ENCODE measurements at places on chromosomes 2 and 18.

GRCh38 chr2:240733803-240734495, 42.3 kb downstream of the AQP12A start:
- H3K4me3 ChIP-seq = no peak overlapping the region
- H3K36me3 ChIP-seq = no peaks in the 10 kb centered on the region
- H3K4me1 ChIP-seq = no peaks in the 10 kb centered on the region
- H3K27me3 ChIP-seq = peaks cover 10% of the 10 kb centered on the region
- DNase-seq = no peak
- H3K27ac ChIP-seq = no peak overlapping the region

- no peaks in the 10 kb centered on the region for H3K27me3 ChIP-seq
- no peak for DNase-seq
- no peaks in the 10 kb centered on the region for H3K36me3 ChIP-seq
- no peak overlapping the region for H3K27ac ChIP-seq
- H3K4me1 ChIP-seq = peaks cover 11% of the 10 kb centered on the region
These were observed 76.4 kb downstream of the DGKD start for GRCh38 chr2:233430651-233431050.

- no peaks in the 10 kb centered on the region for H3K4me1 ChIP-seq
- H3K27ac ChIP-seq = no peak overlapping the region
- peaks cover 17% of the 10 kb centered on the region for H3K27me3 ChIP-seq
- DNase-seq = no peak
These were observed 201.7 kb downstream of the NRP2 start for GRCh38 chr2:205883965-205884364.

DNA sequence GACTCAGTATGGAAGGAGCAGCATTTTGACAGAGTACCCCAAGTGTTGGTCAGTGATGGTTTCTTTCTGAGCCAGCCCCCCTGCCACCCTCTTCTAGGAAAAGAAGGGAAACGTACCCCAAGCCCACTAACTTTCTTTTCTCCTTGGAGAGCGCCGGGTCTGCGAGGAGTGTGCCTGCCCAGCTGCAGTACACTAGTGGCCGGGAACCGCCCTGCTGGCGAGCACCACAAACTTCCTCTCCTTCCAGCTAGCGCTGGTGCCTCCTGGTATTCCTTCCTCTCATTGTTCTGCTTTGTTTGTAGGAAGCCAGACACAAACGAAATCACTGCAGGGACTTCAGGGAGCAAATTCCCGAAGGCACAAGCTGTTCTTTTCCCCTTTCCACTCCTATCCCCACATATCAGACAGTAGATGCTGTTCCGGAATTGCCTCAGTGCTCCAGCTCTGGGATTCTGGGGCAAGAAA, 1.8 kb downstream of the CCDC85A start:
- no peaks in the 10 kb centered on the region for H3K4me1 ChIP-seq
- H3K27me3 ChIP-seq = peaks cover 21% of the 10 kb centered on the region
- peak; percentile 64 for DNase-seq
- H3K4me3 ChIP-seq = peak overlapping the region; percentile 76
- H3K36me3 ChIP-seq = no peaks in the 10 kb centered on the region

GRCh38 chr2:112077814-112078213, 22.7 kb downstream of the TMEM87B start:
- H3K36me3 ChIP-seq = peaks cover 47% of the 10 kb centered on the region
- no peaks in the 10 kb centered on the region for H3K27me3 ChIP-seq
- no peak overlapping the region for H3K4me3 ChIP-seq
- peaks cover 17% of the 10 kb centered on the region for H3K4me1 ChIP-seq
- no peak overlapping the region for H3K27ac ChIP-seq

DNA sequence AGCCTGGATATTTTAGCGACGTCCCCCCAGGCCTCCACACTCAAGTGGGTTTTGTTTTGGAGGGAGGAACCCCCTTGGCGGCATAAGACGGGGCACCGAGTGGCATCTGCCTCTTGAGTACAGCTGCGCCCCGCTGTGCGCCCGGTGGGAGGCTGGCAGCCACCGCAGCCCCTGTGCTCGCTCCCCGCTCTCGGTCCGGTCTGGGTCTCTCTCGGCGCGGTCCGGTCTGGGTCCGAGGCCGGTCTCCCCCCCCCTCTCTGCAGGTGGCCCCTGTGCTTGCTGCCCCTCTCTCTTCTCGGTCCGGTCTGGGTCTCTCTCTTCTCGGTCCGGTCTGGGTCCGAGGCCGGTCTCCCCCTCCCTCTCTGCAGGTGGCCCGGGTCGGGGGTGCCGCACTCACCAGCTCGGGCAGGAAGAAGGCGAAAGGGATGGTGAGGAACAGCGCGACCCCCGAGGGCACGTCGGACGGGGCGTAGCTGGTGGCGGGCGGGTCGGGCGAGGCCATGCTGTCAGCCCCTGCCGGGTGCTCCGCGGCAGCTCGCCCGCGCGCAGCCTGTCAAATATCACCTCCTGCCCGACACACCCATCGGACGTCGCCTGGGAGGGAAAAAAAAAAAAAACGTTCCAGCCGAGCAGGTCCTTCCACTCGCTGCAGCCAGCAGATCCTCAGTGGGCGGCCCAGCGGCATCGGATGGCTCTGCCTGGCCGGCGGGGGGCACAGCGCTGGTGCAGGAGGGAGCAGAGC, at the start of gene MALL:
MALL (minus strand) TSS at position 532 of the 742 bp plus-strand sequence; CDS start at position 502, 30 bp downstream.
- H3K4me1 ChIP-seq = peaks cover 16% of the 10 kb centered on the region
- H3K36me3 ChIP-seq = no peaks in the 10 kb centered on the region
- H3K4me3 ChIP-seq = peak within 1 kb of the TSS; percentile 76
- H3K27ac ChIP-seq = no peak within 1 kb of the TSS
- peak; percentile 65 for DNase-seq

- no peak overlapping the region for H3K4me3 ChIP-seq
- no peak overlapping the region for H3K27ac ChIP-seq
- no peaks in the 10 kb centered on the region for H3K4me1 ChIP-seq
- DNase-seq = no peak
These were observed 100.0 kb downstream of the MYO3B start for GRCh38 chr2:170277951-170278350.

GRCh38 chr2:197281421-197281820, 29.2 kb downstream of the ANKRD44 start:
- DNase-seq = no peak
- H3K27ac ChIP-seq = no peak overlapping the region
- H3K36me3 ChIP-seq = no peaks in the 10 kb centered on the region
- no peak overlapping the region for H3K4me3 ChIP-seq
- H3K27me3 ChIP-seq = no peaks in the 10 kb centered on the region

DNA sequence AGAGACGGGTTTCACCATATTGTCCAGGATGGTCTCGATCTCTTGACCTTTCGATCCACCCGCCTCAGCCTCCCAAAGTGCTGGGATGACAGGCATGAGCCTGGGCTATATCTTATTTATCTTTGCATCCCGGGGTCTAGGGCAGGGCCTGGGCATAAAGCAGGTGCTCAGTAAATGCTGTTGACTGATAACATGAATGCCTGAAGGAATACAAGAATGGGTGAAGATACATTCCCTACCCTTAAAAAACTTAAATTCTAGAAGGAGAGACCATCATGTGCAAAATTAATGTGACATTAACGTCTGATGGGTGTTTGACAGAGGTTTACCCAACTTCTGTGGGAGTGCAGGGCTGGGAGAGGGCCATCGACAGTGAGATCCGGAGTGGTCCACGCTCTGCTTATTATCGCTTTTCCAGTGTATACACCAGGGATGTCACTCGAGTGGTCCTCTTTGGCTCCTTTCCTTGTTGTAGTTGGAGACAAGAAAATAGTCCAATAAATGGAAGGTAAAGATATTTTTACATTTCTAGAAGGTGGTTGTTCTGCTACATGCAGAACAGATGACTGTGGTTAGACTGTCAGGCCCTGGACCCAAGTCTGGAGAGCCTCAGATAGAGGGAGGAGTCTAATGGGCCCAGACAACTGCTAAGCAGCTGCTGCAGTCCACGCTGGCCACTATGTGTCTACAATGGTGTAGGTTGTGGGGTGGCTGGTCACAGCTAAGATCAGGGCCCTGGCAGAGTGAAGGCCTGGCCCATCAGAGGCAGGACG, 131.7 kb downstream of the MYCN start:
- no peaks in the 10 kb centered on the region for H3K36me3 ChIP-seq
- no peak overlapping the region for H3K27ac ChIP-seq
- H3K27me3 ChIP-seq = no peaks in the 10 kb centered on the region
- DNase-seq = no peak

DNA sequence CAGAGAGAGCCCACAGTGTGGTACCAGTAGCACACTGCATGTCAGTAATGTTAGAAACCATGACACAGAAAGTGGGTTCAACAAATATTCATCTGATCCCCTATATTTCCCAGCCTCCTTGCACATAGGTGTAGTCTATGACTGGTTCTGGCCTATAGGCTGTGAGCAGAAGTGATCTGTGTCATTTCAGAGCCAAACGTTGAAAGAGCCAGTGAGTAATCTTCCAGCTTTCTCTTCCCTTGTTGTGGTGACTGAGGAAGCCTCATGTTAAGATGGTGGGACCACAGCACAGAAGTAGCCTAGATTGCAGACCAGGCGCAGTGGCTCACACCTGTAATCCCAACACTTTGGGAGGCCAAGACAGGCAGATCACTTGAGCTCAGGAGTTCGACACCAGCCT, 4.1 kb downstream of the TMEM237 start:
- H3K27me3 ChIP-seq = no peaks in the 10 kb centered on the region
- no peak overlapping the region for H3K4me3 ChIP-seq
- peak; percentile 22 for DNase-seq
- H3K27ac ChIP-seq = no peak overlapping the region

DNA sequence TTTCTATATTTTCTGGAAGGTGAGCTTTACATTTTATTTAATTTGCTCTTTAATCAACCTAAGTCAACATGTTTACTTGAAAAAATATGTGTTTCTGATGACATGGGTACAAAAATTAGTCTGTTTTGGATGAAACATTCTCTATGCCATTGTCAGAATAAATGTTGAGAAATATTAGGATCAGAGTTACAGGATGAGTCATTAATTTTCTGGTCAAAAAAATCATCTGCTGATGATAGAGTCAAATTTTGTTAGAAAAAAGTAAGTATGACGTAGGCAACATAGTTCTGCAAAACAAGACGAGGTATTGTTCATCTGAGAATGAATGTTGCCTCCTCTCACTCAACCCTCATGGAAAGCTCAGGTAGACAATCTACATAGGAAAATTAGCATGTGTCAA, 107.6 kb upstream of the CAVIN2 start:
- peaks cover 10% of the 10 kb centered on the region for H3K4me1 ChIP-seq
- H3K27me3 ChIP-seq = no peaks in the 10 kb centered on the region
- no peak overlapping the region for H3K4me3 ChIP-seq
- no peak overlapping the region for H3K27ac ChIP-seq
- H3K36me3 ChIP-seq = no peaks in the 10 kb centered on the region
- peak; percentile 33 for DNase-seq

- peaks cover 11% of the 10 kb centered on the region for H3K36me3 ChIP-seq
- H3K27me3 ChIP-seq = no peaks in the 10 kb centered on the region
- H3K4me3 ChIP-seq = no peak overlapping the region
- H3K27ac ChIP-seq = peak overlapping the region; percentile 94
- DNase-seq = no peak
These were observed 92.9 kb downstream of the PXDN start for GRCh38 chr2:1651121-1652033.

GRCh38 chr2:240737958-240738357, 46.3 kb downstream of the AQP12A start:
- H3K36me3 ChIP-seq = no peaks in the 10 kb centered on the region
- peaks cover 9% of the 10 kb centered on the region for H3K27me3 ChIP-seq
- no peak overlapping the region for H3K27ac ChIP-seq
- DNase-seq = no peak
- H3K4me3 ChIP-seq = no peak overlapping the region

GRCh38 chr2:200593905-200594304, 8.1 kb downstream of the AOX1 start:
- H3K27ac ChIP-seq = no peak overlapping the region
- H3K4me1 ChIP-seq = peaks cover 11% of the 10 kb centered on the region
- H3K36me3 ChIP-seq = no peaks in the 10 kb centered on the region
- DNase-seq = no peak
- H3K27me3 ChIP-seq = no peaks in the 10 kb centered on the region

GRCh38 chr2:153870308-153870707, 1.4 kb upstream of the GALNT13 start:
- no peak overlapping the region for H3K4me3 ChIP-seq
- H3K27me3 ChIP-seq = peaks cover 27% of the 10 kb centered on the region
- H3K36me3 ChIP-seq = no peaks in the 10 kb centered on the region
- DNase-seq = peak; percentile 7
- no peaks in the 10 kb centered on the region for H3K4me1 ChIP-seq

DNA sequence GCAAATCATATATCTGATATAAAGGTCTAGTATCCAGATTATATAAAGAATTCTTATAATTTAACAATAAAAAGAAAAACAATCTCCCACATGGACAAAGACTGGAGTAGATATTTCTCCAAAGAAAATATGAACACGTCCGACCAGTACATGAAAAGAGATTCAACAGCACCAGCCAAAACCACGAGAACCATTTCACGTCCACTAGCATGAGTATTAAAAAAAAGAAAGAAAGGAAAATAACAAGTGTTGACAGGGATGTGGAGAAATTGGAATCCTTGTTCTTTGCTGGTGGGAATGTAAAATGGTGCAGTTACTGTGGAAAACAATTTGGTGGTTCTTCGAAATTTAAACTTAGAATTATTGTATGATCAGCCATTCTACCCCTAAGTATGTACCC, 432.7 kb upstream of the TRIB2 start:
- peaks cover 11% of the 10 kb centered on the region for H3K4me1 ChIP-seq
- H3K27ac ChIP-seq = no peak overlapping the region
- H3K4me3 ChIP-seq = no peak overlapping the region
- no peak for DNase-seq

GRCh38 chr2:112339986-112340385, 64.6 kb downstream of the ZC3H6 start:
- no peaks in the 10 kb centered on the region for H3K4me1 ChIP-seq
- no peak for DNase-seq
- no peak overlapping the region for H3K4me3 ChIP-seq
- no peak overlapping the region for H3K27ac ChIP-seq
- no peaks in the 10 kb centered on the region for H3K36me3 ChIP-seq
- no peaks in the 10 kb centered on the region for H3K27me3 ChIP-seq

DNA sequence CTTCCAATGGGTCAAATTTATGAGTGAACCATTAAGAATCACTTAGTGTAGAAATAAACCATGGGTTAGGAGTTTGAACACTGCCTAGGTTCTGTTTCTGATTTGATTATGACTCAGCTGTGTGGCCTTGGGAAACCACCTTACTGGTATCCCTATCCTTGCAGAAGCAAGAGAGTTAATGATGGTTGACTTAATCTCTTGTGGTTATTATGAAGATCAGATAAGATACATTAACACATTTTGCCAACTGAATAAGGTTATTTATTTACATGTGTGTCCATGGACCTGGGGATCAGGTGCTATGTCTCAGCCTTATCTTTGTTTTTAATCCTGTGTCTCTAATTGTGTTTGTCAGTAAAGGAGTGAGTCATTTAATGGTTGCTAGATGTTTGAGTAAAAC, 5.4 kb upstream of the KCNJ13 start:
- H3K27me3 ChIP-seq = no peaks in the 10 kb centered on the region
- no peak overlapping the region for H3K27ac ChIP-seq
- H3K4me1 ChIP-seq = no peaks in the 10 kb centered on the region
- H3K4me3 ChIP-seq = no peak overlapping the region

GRCh38 chr18:808086-808485, 4.0 kb downstream of the YES1 start:
- peak; percentile 60 for DNase-seq
- no peaks in the 10 kb centered on the region for H3K27me3 ChIP-seq
- H3K36me3 ChIP-seq = no peaks in the 10 kb centered on the region
- peaks cover 34% of the 10 kb centered on the region for H3K4me1 ChIP-seq
- 0 out of 2 replicates have a peak overlapping the region, but pooled peaks have one; percentile 10 for H3K4me3 ChIP-seq
- H3K27ac ChIP-seq = no peak overlapping the region

- no peak overlapping the region for H3K27ac ChIP-seq
- no peaks in the 10 kb centered on the region for H3K27me3 ChIP-seq
- no peaks in the 10 kb centered on the region for H3K36me3 ChIP-seq
- no peak overlapping the region for H3K4me3 ChIP-seq
- no peaks in the 10 kb centered on the region for H3K4me1 ChIP-seq
- no peak for DNase-seq
These were observed 220.0 kb downstream of the LOXHD1 start for GRCh38 chr18:46437061-46437460.
